Fibroblast of gingiva (primary cell): ENCODE measurements at places on chromosomes 4 and X.
A peak's percentile ranks its signal among the peaks of the same experiment; 100 is the strongest.

DNA sequence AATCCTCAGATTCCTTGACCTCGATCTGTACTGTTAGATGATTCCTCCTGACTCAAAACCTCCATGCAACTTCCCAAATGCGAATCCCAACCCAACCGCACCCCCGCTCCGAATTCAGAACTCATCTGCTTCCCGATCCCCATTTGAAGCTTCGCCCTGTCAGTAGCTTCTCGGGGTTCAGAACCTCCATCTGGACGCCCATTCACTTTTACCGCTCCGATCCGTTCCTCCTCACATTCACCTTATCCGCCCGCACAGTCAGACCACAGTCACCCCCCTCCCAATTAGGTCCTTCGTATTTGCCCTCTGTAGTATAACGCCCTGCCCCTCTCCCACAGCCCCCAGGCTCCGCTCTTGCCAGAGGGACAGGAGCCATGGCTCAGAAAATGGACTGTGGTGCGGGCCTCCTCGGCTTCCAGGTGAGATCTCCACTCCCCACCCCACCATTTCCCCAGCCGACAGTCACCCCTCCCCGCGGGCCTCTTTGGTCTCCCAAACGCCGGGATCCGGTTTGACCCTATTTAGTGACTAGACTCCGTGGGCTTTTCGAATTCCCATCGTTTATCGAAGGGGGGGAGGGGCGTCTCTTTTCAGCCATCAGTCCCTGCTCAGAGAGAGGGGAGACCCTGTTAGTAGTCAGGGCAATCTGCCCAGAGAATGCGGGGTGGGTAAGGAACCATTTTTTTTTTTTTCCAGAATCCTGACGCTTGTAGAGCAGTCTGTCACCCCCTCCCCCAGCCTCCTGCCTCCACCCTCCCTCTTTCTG, 691 bp downstream of the MAGED1 start:
- DNase-seq = peak; percentile 10

- DNase-seq = no peak
Measured at GRCh38 chr4:180398564-180398963, 1844.6 kb upstream of the TENM3 start.

GRCh38 chr4:186104890-186105646, 564 bp downstream of the FAM149A start:
- no peak for DNase-seq

GRCh38 chr4:14841801-14842768, 160.2 kb upstream of the CPEB2 start:
- DNase-seq = no peak

DNA sequence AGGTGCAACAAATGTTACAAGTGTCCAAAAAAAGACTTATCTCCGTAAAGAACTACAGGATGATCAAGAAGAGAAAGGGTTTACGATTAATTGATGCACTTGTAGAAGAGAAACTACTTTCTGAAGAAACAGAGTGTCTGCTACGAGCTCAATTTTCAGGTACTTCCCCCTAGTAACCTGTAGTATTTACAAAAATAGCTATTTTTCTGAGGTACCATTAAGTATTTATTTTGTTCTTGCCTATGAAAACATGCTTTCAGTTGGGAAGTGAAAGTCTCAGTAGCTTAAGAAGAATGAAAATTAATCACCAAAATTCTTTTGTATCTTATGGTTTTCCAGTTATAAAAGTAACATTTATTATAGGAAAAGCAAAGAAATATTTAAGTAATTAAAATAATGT, 5.9 kb downstream of the THAP9 start:
- DNase-seq = no peak
